ENCODE measurements at places on chromosomes 7 and 10.

GRCh38 chr7:157612664-157613561 is 276.1 kb downstream of the DNAJB6 start:
- no peak for DNase-seq

- no peak for DNase-seq
These were observed 124.0 kb downstream of the TRRAP start for GRCh38 chr7:99002148-99002826.

- DNase-seq, result no peak
These were observed 218.6 kb upstream of the TAC1 start for GRCh38 chr7:97513326-97513725.

- peak; percentile 35 for DNase-seq
These were observed 492.9 kb upstream of the FOXK1 start for GRCh38 chr7:4189131-4189570.

GRCh38 chr7:30678805-30679204 is 3.5 kb downstream of the CRHR2 start:
- no peak for DNase-seq
